NCI-H146 (cell line): ENCODE measurements at places on chromosomes 1 and 21.

- no peak for DNase-seq
These were observed 19.9 kb upstream of the LPAR3 start for GRCh38 chr1:84912726-84913554.

DNA sequence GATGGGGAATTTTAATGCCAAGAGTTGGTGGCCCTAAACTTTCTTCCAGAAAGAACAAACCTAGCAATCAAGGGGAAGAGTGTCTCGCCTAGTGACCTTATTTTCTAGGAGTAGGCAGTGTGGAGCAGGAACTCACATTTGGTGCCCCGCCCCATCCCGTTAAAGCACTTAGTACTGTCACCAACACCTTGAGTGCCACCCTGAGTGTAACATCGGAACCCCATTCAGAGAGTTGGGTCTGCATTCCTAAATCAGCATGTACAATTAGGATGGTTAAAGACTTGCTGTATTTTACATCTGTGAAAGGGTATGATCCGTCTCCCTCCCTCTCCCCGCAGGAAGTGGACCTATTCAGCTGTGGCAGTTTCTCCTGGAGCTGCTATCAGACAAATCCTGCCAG lies 15.5 kb downstream of the ETS2 start:
- no peak for DNase-seq

DNA sequence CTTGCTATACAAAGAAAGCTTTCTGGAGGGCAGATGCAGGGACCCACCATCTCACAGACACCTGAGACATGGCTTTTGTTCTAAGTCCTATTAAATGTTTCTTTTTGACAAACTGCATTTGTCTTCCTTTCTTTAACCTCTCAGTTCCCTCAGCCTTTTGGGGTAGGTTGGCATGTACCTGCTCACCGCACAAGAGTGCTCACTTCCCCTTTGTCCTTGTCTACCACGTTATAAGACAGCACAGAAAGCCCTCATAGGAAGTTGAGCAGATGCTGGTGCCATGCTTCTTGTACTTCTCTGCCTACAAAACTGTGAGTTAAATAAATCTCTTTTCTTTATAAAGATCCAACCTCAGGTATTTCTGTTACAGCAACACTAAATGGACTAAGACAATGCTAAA lies 31.9 kb upstream of the RGS21 start:
- DNase-seq, result no peak

DNA sequence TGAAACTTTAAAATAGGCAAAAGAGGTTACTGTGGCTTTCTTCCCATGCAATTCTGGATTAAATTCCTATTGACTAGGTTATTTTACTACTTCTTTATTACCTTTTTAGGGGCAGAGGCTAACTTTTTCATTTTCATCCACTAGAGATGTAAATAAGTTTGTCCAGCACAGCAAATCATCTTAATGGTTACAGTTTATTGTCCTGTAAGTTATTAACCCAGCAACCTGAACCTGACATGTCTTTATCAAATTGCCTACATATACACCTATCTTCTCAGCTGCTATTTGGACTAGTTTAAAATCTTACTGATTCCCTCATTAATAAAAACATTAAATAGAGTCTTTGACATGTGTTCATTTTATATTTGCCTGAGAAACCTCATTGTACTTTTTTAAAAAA lies 6.9 kb upstream of the SCYL3 start:
- DNase-seq, result no peak

- no peak for DNase-seq
These were observed 1450.2 kb downstream of the BRINP3 start for GRCh38 chr1:189027512-189027911.
